Ammon's horn (tissue), 1 donor: ENCODE measurements at places on chromosomes 5 and 9.

- DNase-seq: no peak
These were observed 73.3 kb downstream of the RXRA start for GRCh38 chr9:134399435-134400056.

- DNase-seq: peak; percentile 35
These were observed 64.7 kb upstream of the SPOCK1 start for GRCh38 chr5:137563646-137564397.

- DNase-seq: peak; percentile 59
These were observed at the start of gene DAPK1 for GRCh38 chr9:87497604-87498045. TSS of gene DAPK1 (plus strand) at chr9:87497867. CDS start at chr9:87499078, 1,211 bp downstream.

GRCh38 chr5:125492977-125493376, 746.5 kb upstream of the ZNF608 start:
- DNase-seq: no peak

- no peak for DNase-seq
These were observed 739.8 kb upstream of the PTPRD start for GRCh38 chr9:11352612-11353011.

DNA sequence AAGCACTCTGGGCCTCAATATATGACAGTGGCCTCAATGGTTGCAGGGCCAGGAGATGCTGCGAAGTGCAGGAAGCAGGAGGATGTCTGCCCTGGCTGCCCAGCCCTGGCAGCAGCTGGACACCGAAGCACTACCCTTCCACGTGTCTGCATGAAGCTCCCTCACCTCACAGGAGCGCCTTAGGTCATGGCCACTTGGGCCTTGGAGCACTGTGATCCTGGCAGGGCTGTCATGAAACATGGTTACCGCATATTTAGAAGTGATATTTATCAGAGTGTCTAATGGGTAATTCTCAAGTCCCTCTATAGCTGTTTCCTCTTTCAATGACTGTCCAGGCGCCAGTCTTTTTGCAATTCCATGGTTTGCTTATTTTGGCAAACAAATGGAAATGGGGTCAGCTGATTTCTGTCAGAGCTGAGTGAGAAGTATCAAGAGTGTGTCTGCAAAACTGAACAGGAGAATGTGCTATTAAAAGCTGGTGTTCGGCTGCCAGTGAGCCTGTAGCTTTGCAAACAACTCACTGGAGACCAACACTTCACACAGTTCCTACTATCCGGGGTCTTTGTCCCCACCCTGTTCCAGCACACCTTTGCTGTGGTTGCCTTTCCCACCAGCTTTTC, 285.9 kb downstream of the KIF4B start:
- no peak for DNase-seq

DNA sequence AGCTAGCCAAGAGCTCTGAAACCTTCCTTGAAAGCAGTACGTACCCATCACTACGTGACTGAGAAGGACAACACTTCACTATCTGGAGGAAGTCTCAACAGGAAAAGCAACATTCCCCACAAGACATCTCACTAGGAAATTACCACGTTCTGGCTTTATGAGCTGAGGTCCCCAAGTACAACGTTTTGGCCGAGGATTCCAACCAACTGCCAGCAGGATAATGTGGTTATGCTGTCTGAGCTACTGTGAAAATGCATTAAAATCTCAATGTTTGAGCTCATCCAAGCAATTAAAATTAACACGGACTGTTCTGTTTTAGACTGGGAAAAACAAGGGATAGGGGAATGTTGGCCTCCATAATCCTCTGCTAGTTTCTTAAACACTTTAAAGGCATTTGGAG, 16.4 kb downstream of the MED27 start:
- DNase-seq: no peak

GRCh38 chr5:147532156-147532555, 22.3 kb upstream of the DPYSL3 start:
- DNase-seq: no peak

DNA sequence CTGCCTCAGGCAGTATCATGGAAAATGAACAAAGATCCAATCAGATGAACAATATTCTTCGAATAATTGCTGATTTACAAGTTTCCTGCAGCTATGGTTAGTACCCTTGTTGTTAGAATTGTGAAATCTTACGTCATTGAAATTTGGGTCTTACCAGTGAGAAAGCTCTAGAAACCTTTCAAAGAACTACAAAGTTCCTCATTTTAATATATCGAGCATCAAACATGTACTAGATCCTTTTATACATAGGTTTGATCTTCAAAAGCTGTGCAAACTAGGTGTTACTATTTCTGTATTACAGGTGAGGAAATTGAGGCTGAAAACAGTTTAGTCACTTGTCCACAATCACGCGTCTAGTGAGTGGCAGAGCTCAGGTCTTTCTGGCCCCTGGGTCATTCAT, 43.7 kb upstream of the ANGPTL2 start:
- DNase-seq: no peak

GRCh38 chr9:37521111-37521510, 35.4 kb downstream of the POLR1E start:
- DNase-seq: no peak
